ENCODE measurements at places on chromosomes 12 and 14.
A peak's percentile ranks its signal among the peaks of the same experiment; 100 is the strongest.

DNA sequence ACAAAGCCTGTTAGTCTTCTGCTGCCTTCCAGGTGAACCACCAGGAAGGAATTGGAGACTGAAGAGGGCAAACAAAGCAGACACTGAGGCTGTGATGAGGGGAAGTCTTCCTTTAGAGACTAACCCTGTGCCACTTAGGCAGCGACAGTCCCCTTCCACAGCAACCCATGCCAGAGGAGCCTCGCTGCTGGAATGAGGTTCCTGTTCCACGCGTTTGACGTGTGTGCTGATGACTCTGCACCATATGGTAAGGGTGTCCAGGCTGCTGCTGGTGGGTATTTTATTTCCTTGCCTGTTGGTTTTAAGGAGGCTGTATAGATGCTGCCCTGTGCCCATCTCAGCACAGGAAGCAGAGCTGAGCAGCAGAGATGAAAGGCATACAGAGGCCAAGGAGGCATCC is 361.9 kb upstream of the FKBP4 start:
- DNase-seq = no peak

GRCh38 chr12:132023658-132024057 is 73.9 kb downstream of the EP400 start:
- no peak for DNase-seq

GRCh38 chr14:91417983-91418386 is 365 bp upstream of the CCDC88C start:
- DNase-seq = no peak

DNA sequence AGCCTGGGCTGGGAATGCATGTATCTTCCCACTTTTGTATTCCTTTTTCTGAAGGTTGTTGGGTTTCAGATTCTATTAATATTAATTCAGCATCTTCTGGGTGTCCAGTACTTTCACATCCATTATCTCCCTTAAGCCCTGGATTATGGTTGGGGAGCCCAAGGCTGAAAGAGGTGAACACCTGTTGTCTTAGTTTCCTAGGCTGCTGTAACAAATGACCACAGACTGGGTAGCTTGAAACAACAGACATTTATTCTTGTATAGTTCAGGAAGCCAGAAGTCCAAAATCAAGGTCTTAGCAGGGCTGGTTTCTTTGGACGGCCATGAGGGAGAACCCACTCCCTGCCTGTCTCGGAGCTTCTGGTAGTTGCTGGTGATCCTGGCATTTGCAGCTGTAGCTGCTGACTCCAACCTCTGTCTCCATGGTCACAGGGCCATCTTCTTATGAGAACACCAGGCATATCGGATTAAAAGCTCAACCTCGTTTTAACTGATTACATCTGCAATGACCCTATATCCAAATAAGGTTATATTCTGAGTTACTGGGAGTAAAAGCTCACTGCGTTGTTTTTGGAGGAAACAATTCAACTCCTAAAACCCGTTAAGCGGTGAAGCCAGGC is 68.2 kb upstream of the CLMN start:
- DNase-seq = no peak

DNA sequence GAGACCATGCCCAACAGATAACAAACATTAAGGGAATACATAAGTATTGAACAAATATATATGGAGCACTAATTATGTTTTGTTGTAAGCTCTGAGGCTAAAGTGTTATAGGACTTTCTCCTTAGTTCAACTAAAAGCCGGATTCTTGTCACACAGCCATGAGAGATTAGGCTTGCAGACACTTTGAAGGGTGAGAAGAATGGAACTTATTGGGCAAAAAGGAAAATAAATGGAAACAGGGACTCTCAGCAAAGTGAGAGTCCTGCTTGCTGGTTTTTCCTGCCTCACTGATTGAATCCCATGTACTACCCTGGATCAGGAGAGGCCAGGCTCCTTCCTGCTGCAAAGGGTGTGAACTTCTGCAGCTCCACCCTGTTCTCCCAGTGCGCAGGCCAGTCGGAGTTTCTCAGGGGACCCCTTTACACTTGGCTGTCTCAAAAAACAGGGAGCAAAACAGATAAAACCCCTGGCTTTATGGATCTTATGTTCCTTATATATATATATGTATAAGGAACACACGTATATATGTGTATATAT is 77.1 kb upstream of the FUT8 start:
- no peak for DNase-seq

DNA sequence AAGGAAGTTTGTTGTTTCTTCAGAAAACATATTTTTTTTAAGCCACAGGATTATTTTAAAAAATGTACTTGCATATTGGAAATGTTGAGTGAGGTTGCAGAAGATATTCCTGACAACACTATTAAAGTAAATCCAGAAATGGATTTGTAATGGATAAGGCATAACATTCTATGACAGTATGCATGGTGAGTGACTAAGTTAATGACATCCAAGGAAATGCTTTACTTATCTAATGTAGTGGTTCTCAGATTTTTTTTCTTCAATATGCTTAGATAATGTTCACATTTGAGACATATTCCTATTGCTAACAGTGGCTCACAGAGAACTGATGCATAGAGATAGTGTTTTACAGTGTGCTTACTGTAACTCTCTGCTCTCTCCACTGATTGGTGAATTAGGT is 49.4 kb downstream of the ZDHHC17 start:
- no peak for DNase-seq

GRCh38 chr12:124224535-124225110 is 70.3 kb upstream of the RFLNA start:
- DNase-seq = no peak

GRCh38 chr14:60195179-60195810 is 30.1 kb upstream of the DHRS7 start:
- DNase-seq = no peak

DNA sequence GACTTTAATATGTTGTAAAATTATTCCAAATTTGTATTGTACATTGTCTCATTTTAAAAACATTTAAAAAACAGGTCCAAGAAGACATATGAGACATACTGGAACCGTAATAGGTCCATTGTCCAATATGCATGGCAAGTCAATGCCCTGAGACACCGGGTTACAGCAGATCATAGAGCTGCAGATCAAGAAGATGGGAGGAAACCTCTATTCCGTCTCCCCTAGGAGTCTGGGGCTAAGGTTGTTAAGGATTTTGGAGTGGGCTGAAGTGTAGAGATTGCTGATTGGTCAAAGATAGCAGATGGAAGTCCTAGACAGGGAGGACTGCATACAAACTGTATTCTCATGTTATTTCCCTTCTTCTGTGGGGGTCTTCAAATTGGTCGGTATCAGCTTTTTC is 108.3 kb upstream of the PLEKHA5 start:
- DNase-seq = no peak

- DNase-seq = peak; percentile 60
Observed at GRCh38 chr12:118136559-118137003, 657 bp downstream of the PEBP1 start.

DNA sequence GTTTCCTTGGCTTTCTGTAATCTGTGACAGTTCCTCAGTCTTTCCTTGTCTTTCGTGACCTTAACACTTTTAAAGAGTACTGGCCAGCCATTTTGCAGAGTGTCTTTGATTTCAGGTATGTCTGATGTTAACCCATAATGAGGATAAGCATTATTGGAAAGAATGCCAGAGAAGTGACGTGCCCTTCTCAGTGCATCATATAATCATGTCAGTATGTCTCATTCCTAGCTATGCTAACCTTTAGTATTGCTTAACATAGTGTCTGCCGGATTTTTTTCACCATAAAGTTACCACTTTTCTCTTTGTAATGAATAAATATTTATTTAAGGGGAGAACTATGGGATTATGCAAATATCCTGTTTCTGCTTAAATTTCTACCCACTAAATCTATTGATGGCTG is 28.5 kb downstream of the RERG start:
- no peak for DNase-seq

GRCh38 chr12:52216100-52216499 is 16.9 kb upstream of the KRT7 start:
- peak; percentile 49 for DNase-seq

DNA sequence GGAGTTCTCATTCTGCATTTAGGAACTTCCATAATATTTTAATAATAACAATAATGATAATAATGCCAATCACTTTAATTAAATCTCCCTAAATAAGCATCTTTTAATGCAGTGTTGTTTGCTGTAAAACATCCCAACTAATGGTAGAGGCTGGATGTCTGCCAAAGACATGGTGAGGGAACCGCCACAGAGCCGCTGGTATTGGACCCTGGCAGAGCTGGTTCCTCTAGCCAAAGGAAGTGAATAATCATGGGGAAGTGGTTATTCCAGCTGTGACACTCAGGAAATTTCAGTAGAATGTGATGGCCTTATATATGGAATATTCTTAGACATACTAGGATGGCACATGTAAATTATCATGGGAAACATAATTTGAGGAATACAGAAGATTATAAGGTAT is 483.3 kb downstream of the ZFP36L1 start:
- peak; percentile 46 for DNase-seq

GRCh38 chr12:108129017-108129812 is at the start of gene WSCD2:
Gene WSCD2, plus strand, starts transcription at chr12:108129288. Its CDS starts 66,545 bp downstream, at chr12:108195833.
- DNase-seq = peak; percentile 20

DNA sequence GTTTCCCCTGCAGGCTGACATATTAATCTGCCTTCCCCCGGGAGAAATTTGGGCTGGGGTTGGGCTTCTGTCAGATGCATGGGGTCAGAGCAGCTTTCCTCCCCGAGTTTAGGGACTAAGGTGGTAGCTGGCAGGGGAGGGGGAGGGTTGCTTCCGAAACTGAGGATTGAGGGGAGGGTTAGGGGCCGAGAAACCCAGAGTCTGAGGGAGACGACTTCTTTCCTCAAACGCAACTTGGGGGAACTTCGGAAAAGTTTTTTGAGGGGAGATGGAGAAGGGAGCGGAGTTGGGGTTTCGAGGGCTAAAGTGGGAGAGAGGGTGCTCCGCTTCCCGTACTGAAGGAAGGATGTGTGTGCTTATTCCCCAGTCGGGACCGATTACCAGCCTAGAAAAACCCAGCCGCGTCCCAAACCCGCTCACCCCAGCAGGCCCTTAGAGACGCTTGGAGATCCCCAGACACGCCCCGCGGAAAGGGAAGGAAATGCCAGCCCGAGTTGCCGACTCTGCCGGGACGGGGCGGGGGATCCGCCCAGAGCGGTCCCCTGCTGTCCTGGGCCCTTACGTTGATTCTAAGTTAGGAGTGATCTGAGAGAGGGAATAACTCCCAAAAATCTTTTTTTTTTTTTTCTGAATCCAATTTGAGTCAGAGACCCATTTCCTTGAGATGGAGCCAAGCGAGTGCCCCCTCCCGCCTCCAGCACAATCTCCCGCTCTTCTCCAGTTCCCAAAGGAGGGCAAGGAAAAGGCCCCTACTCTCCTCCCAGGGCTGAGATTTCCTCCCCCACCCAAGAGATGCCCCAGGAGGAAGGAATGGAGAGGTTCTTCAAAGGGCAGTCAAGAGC is 61.9 kb downstream of the SMUG1 start:
- peak; percentile 65 for DNase-seq

GRCh38 chr14:69648480-69649451 is 37.4 kb downstream of the SUSD6 start:
- DNase-seq = peak; percentile 83

DNA sequence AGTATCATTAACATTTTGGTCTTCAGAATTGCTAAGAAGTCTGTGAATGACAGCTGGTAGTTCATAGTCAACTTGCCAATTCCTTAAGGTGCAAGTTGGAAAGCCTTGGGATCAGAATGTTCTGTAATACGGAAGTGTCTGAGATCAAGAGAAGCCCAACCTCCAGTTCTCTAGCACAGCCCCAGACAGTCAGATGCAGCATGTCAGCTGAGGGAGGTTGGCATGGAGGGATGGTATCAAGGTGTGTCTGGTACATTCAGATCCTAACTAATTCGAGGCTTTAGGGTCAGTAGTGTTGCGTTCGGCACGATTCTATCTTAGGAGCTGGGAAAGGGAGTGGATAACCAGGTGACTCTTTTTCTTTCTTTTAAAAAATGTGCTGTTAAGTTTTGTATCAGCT is 38.3 kb downstream of the FNTB start:
- DNase-seq = no peak

DNA sequence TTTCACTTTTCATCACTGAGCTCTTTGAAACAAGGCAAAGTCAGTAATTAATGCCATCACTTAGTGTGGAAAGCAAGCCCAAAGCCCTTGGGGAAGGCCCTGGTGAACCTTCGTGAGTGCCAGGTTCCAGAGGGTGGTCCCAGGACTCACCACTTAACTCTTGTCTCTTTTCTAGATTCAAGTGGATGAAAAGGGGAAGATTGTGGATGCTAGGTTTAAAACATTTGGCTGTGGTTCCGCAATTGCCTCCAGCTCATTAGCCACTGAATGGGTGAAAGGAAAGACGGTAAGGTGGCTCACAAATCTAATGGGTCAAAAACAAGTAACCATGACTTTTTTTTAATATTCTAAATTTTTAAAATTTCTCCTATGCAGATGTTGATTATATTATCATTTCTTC is 2.8 kb downstream of the ISCU start:
- DNase-seq = no peak

DNA sequence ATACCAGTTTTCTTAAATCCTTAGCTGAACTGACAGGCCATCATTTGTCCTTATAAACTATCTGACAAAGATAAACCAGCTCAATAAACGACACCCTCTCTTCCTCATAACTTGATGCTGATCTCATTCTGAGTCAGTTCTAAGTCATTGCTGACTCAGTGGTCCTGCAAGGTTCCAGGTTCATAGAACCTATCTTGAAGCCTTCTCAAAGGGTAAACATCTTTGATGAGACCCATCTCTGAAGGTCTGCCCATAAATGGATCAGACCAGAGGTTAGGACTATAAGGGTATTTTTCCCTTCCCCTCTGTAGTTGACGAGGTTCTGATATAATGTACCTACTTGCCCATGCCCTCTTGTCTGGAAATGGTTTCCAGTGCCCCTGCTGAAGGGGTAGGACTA is 11.9 kb downstream of the NAA25 start:
- peak; percentile 83 for DNase-seq

DNA sequence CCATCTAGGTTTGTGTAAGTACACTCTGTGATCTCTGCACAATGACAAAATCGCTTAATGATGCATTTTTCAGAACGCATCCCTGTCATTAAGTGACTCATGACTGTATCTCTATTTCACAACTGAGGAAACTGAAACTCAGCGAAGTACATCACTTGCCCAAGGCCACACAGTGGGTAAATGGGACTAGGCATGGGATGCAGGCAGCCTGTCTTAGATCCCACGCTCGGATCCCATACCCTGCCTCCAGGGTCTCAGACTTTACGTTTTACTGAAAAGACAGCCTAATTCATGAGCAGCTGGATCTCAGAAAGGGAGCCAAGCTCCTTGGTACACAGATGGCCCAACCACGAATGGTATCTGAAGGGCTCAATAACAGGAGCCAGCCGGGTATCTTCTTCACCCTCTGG is 2.4 kb upstream of the MLEC start:
- DNase-seq = peak; percentile 62

DNA sequence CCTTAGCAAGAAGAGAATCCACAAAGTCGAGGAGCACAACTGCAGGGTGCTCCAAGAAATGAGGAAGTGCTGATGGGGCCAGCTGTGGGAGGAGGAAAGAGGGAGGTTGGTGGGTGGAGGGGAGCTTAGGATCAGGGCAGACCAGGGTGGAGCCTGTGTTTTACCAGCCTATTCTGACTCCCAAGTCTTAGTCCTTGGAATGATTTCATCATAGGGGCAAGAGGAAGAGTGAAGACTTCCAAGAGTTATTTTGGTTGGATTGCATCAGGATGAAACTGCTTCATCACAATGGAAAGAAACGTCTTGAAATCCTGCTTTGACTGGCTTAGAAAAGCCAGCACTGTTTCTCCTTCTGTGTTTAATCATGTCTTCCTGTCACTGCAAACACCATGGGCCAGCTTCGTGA is 194.0 kb downstream of the DPF3 start:
- peak; percentile 88 for DNase-seq
